ENCODE measurements at places on chromosomes 12 and 14.

DNA sequence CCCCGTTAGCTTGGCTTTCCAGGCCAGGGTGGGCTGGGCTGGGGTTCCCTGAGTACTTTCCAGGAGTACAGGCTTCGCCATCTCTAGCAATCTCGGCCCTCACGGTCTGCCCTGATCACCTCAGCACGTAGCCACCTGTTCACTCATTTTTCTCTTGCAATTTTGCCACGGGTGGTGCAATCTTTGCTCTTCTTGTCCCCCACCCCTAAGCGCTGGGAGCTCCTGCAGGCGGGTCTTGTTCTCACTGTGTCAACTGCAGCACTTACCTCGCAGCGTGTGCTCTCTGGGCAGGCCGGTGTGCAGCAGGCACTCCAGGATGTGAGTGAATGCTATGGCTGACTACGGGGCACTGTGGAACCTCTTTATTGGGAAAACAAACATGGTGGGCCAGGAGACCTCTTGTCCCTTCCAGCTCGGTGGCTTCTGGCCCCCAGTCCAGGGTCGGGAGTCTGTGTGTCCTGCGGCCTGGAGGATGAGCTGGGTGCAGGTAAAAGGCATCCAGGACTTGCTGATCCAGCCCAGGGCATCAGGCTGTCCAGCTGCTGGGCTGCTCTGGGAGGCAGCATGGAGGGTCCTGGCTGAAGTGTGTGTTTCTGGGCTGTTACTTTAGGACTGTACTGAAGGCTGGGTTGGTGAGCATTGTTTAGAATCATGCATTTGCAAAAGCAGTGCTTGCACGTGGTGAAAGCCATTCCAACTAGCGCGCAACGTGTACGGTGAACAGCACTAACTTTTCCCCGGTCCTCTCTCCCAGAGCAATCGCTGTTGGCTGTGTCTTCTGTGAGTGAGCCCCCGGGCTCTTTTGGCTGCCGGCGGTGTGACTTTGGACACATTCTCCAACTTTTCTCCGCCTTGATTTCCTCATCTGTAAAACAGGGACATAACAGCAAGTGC is 1.5 kb upstream of the ULK1 start:
- DNase-seq, result no peak

GRCh38 chr14:98886982-98887381 is 385.0 kb downstream of the BCL11B start:
- no peak for DNase-seq

- no peak for DNase-seq
Measured at GRCh38 chr12:124466216-124467128, 100.9 kb downstream of the NCOR2 start.

- DNase-seq, result peak; percentile 46
Measured at GRCh38 chr12:89353188-89353822, 1.0 kb upstream of the DUSP6 start.

DNA sequence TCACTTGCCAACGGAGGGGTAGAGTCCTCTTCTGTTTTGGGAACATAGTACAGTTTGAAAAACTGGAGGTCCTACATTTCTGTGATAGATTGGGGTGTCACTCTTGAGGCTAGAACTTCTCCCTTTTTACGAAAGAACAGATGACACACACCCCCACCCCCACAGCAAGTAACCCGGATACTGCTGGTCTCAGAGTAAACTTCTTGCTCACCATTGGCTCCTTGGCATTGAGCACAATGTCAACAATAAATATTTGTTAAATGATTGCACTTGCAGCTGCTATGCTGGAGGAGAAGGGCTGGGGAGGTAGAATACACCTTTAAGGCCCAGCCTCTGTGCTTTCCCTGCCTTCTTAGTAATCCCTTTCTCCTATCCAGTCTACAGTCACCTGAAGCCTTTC is 149.8 kb downstream of the TGFB3 start:
- no peak for DNase-seq

GRCh38 chr12:67989184-67989920 is at the start of gene IFNG-AS1:
Gene IFNG-AS1, plus strand, starts transcription at chr12:67989447.
- no peak for DNase-seq
